ENCODE measurements at places on chromosomes 7 and 10.

GRCh38 chr7:36639826-36640225, 84.5 kb downstream of the AOAH start:
- DNase-seq = no peak

GRCh38 chr10:52442576-52442975, 128.5 kb downstream of the DKK1 start:
- no peak for DNase-seq

GRCh38 chr7:1823376-1824150, 153.5 kb downstream of the ELFN1 start:
- no peak for DNase-seq

DNA sequence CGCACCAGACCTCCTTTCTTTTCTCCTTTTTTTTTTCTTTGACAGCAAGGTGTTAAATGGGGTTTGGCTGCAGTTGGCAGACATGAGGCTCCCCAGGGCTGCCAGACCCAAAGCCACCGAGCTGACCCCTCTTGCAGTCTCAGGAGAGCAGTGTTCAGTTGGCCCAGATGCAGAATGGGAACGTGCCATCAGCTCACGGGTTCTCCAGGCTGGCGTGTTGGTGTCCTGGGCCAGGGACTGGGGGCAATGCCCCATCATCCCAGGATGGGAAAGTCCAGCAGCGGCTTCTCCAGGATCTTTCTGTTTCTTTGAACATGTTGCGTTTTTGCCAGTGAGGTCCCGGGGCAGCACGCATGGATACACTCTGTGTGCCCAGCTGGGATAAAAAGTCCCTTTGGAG, 114.6 kb upstream of the KCTD7 start:
- DNase-seq = no peak

- DNase-seq = peak; percentile 24
Measured at GRCh38 chr10:60098677-60099601, 192.6 kb upstream of the CCDC6 start.

DNA sequence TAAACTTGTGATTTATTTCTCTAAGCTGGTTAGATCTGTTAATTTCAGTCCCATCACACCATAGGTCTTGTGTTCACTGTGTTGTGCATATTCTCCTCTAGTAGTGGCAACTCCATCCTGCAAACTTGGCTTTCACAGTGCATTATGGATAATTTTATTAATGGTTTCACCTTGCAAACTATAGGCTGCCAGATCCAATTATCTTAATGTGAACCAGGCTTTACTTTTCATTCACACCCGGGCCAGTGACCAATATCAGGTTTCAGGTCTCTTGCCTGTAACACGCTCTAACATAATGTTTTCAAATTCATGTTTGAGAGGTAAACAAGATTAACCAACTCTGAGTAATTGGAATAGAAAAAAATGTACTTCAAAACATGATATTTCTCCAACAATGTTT, 1293.0 kb downstream of the REEP3 start:
- DNase-seq = no peak

DNA sequence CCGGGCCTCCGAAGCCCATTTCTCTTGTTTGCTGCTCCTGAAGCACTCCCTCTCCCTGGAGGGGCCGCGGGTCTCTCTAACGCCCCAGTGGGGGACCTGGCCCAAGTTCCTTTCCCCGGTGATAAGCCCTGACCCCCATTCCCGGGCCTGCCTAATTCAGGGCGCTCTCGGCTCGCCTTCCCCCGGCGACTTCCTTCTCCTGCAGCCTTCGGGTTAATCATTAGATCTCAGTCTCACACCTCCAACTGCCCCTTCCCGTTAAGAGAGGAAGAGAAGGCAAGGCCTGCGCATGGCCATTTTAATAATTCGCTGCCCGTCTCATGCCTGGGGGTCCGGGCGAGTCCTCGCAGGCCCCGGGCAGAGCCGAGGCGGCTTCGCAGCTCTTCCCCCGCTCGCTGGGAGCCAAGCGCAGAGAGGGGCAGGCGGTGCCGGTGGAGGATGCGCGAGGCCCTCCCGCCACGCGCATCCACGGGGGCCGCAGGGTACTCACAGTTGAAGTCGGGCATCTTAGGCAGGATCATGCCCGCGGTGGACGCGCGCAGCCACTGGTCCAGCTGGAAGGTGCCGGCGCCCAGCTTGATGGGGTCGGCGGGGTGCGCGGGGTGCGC, 1.2 kb downstream of the MNX1 start:
- no peak for DNase-seq

GRCh38 chr7:93036807-93037206, 81.0 kb downstream of the SAMD9 start:
- DNase-seq = no peak

- DNase-seq = peak; percentile 95
Measured at GRCh38 chr7:85186521-85187241, at the start of gene SEMA3D. Gene SEMA3D, minus strand, starts transcription at chr7:85187056. Its CDS starts 65,165 bp downstream, at chr7:85121891.

DNA sequence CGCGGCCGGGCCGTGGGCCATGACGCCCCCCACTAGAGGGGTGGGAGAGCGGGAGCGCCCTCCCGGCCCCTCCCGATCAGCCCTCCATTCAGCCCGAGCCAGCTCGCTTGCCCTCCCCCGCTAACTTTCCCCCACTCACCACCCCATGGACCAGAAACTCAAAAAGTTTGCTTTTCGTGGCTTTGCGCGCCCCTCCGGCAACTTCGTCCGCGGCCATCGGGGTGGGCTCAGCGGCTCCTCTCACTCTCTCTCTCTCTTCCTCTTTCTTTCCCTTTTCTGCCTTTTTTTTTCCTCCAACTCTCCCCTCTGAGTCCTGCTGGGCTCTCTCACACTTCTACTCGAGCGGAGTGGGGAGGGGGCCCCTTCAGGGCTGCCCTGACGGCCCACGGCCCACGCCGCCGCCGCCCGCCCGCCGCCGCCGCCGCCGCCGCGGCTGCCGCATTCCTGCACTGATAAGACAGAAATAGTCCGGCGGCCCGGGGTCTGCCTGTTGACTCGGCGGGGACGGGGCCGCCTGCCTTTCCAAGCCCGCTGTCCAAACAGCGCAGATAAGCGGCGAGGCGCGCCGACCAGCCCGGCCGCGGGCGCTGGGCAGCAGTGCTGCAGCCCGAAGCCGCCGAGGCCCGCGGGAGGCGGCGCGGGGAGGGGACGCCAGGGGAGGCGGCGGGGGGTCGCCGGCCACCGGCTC, at the start of gene SMARCD3:
TSS of gene SMARCD3 (minus strand) at position 349 of the 688 bp plus-strand sequence. CDS start at position 217, 132 bp downstream.
- peak; percentile 21 for DNase-seq

DNA sequence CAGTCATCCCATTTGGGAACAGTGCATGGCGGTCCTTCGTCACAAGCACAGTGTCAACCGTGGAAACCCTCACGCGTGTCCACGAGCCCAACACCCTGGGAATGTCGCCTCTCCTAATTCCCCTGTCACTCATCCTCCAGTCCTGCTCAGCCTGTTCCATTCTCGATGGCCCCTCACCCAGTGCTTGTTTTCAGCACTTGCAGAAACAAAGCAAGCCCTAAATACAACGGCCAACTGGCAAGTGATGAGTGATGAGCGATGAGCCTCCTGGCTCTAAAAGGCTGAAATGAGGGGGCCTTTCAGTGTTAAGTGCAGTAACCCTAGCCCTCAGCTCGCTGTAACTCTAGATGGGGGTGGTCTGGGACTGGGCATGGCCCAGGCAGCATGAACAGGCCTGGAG, 22.6 kb downstream of the NKX2-3 start:
- no peak for DNase-seq

- DNase-seq = peak; percentile 76
Measured at GRCh38 chr7:131625817-131626372, 69.5 kb upstream of the PODXL start.

DNA sequence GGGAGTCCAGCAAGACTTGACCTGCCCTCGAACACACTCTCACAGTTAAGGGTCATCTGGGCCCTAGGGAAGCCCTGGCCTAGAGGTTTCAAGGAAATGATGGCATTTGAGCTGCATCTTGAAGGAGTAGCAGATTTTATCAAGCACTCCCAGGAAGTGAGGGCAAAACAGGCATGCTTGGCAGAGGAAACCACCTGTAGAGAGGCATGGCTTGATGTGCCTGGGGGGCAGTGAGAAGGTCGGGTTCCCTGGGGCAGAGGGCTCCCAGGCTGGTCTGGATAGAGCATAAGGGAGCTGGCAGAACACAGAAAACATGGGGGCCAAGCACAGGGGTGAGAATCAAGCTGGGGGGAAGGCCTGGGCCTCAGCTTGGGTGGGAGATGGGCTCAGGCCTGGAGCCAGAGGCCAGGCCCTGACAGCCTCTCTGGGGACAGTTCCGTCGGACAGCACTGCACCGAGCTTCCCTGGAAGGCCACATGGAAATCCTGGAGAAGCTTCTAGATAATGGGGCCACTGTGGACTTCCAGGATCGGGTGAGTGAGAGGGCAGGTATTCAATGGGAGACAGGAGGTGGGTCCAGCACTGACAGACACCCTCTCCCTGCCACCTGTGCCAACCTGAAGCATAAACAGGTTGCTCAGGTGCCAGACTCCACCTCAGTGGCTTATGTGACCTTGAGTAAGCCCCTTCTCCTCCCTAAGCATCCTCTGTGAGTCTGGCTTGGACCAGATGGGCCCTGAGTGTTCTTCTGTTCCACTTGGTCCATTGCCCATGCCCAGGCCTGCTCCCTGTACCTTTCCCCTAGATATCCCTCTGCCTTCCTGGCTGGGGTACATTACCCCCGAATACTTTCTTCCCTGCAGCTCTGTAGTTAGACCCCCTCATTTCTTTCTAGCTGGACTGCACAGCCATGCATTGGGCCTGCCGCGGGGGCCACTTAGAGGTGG, 3.5 kb upstream of the HOGA1 start:
- DNase-seq = no peak

GRCh38 chr10:42866115-42866995, 83.8 kb downstream of the BMS1 start:
- peak; percentile 92 for DNase-seq

DNA sequence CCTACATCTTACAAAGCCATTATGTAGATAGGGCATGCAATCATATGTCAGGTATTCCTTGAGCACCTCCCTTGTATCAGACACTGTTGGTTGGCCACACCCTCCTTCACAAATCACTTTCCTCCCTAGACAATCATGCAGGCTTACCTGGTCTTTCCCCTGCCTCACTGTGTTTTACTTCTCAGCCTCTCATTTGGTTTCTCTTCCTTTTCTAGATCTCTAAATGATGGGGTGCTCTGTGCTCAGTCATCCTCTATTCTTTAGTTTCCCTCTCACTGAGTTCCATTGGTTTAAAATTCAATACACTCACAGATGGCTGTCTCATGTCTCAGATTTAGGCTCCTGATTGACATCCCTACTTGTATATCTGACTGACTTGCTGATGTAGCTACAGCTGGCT, 31.4 kb downstream of the ANK3 start:
- no peak for DNase-seq

DNA sequence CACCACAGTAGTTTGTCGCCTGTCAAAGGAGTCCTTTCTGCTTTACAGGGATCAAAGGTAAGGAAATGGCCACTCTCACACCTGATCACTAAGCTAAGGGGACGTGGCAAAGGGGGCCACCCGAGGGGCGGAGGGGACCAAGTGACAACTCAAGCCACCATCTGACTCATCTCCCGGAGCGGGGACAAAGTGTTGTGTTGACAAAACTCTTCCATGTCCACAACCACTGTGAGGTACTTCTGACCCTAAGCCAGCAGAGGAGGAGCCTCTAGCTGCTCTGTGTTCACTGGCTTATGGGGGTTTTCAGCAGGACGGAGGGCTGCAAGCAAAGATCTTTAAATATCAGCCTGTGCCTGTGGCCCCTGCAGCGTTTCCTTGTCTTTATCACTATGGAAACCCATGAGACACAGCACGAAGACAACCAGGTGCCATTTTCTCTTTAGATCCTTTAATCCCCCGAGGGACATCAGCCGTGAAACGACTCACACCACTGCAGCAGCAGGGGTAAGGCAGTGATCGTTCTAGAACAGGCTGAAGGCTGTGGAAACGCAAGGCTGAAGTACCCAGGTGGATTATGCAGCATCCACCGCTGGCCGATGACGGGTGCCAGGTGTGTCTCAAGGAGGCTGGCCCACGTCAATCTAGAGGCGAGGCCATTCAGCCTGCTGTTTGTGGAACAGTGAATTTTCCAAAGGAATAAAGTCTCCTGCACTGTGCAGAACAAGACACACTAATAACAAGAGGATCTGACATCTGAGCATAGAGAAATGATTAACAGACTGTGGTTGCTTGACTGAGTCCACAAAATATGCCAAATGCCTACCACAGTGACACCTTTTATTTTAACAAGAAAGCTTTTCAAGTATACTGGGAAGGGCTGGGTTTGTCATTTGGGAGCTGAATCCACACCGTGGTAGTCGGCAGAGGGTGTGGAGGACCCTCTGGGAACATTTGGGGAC, 26.6 kb upstream of the DDC start:
- no peak for DNase-seq

GRCh38 chr7:150924369-150924781, 53.7 kb downstream of the KCNH2 start:
- no peak for DNase-seq

DNA sequence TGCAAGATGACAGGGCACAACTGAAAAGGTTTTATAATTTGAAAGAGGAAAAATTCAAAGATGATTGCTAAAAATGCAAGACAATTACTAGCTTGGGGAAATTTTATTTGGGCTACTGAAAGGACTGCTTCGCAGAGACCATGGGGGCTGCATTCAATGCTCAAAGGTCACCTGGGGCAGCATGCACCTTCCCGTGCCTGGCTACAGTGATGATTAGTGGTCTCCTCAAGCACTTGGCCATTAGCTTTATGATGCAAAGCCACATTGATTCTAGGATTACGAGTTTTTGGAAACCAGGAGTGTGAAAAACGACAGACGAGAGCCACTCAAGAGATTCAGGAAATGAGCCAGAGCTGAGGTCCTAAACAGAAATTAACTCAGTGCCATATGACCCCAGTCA, 764.6 kb downstream of the PHTF2 start:
- DNase-seq = no peak

DNA sequence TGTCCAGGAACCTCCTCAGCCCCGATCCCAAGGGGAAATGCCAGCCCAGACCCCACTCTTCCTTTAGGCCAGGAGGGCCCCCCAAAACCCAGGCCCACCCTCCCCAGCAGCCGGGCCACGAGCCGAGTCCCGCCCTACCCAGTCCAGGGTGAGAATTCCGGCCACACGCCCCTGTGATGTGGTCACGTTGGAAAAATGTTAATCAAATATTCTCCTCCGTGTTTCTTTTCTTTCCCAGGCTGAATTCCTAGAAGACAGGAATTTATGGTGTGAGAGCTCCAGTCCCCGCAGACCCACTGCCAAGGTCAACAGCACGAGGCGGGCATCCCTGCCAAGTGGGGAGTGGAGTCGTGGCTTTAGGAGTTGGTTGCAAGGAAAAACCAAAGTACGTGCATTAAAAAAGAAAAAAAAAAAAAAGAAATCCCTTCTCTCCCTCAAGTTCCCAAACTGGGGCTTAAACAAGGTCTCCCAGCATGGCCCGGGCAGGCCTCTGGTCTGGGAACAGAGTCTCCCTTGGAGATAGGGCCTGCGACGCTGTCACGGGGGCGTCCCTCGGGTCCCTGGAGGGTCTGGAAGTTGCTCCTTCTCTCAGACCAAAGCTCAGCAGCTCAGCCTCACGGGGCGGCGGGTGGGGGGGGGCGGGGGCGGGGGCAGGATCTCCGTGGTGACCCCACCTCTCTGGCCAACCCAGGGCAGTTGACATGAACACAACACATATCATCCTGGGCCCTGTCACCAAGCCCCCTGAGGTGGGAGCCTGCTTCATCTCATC, 28.1 kb upstream of the ELN start:
- peak; percentile 58 for DNase-seq

DNA sequence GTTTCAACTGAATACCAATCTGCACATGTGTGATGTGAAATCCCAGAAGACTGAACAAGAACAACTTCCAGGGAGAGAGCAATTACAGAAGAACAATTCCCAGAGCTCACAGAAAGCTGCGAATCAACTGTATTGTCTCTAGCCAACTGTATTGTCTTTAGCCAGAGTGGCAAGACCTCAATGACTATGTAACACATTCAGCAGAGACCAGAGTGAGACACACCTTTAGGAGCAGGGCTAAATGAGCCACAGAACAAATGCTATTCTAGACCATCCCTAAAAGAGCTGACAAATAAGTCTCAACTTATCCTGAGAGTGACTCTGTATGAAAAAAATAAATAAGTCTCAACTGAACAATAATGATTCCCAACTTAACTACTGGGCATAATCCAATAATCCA, 72.0 kb downstream of the KMT2C start:
- DNase-seq = no peak
